ENCODE measurements at places on chromosomes 11 and 22. TPM values are rescaled to one million over a fixed set of nuclear protein-coding genes. Genes with fewer than 3 reads are reported as not detected.

The GLB1L3 gene
- total RNA-seq, result not detected

The CASTOR1 gene
- total RNA-seq, result 8.1 TPM

The SCT gene
- total RNA-seq, result not detected

The PHF21B gene
- not detected for total RNA-seq

The MRGPRE gene
- total RNA-seq, result not detected

The CASP5 gene
- total RNA-seq, result not detected

The OR8A1 gene
- not detected for total RNA-seq

The PLAAT4 gene
- total RNA-seq, result 6.3 TPM

The OR10W1 gene
- not detected for total RNA-seq

The RFPL3 gene
- total RNA-seq, result not detected

The OR52N4 gene
- not detected for total RNA-seq

The LARGE1 gene
- total RNA-seq, result 4.0 TPM

The SOX6 gene
- under 0.01 TPM for total RNA-seq

The B4GALNT4 gene
- total RNA-seq, result 0.09 TPM

The KCNQ1OT1 gene
- total RNA-seq, result 0.54 TPM

The P2RX6 gene
- total RNA-seq, result not detected

The TYR gene
- not detected for total RNA-seq

The MS4A4A gene
- total RNA-seq, result not detected

The PEX26 gene
- total RNA-seq, result 15.1 TPM

The MPPED2 gene
- total RNA-seq, result 0.22 TPM

The PGA5 gene
- total RNA-seq, result not detected

The OR6T1 gene
- total RNA-seq, result not detected

The SCGB2A2 gene
- total RNA-seq, result not detected

The KIAA0930 gene
- 36.6 TPM for total RNA-seq

The GGT5 gene
- 8.9 TPM for total RNA-seq

The GVQW3 gene
- 0.43 TPM for total RNA-seq

The GSTT2 gene
- total RNA-seq, result not detected

The C11orf91 gene
- total RNA-seq, result 0.11 TPM

The OR56A1 gene
- total RNA-seq, result not detected

The SSH3 gene
- total RNA-seq, result 10.2 TPM

The KRTAP5-7 gene
- total RNA-seq, result 0.11 TPM

The FREY1 gene
- 0.77 TPM for total RNA-seq

The OR5P2 gene
- not detected for total RNA-seq

The MAPK11 gene
- 19.6 TPM for total RNA-seq

The F2 gene
- total RNA-seq, result not detected

The USP2 gene
- total RNA-seq, result 0.26 TPM

The ADSL gene
- 168 TPM for total RNA-seq
